Karpas-422 (cell line): ENCODE measurements at places on chromosomes 4 and X. TPM values are rescaled to one million over a fixed set of nuclear protein-coding genes. Genes with fewer than 3 reads are reported as not detected.

DNA sequence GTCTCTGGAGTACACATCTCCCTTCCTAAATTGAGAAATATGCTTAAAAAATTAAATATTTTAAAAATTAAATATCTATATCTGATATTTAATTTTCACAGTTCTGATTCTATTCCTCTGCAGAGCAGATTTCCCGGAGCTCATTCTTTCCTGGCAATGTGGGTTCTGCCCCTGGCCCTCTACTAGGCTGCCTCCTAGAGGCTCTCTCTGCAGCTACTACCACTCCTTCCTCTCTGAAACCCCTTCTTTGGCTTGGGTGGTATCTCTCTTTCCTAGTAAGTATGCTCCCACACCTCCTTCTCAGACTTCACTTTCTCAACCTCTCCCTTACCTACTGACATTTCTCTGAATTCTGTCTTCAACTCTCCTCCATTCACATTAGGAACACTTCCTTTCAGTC is 45.3 kb downstream of the RPGR start:
- DNase-seq, result no peak

- DNase-seq, result no peak
Measured at GRCh38 chr4:148443512-148444295, 1.5 kb upstream of the NR3C2 start.

The CXCL10 gene
- total RNA-seq, result not detected in 2 replicates

The CXorf49 gene
- total RNA-seq, result not detected in 2 replicates
